Placental epithelial cell (primary cell): ENCODE measurements at places on chromosomes 12 and 14. TPM values are rescaled to one million over a fixed set of nuclear protein-coding genes. Genes with fewer than 3 reads are reported as not detected.

Gene TAS2R46
- total RNA-seq = 2.5 and 2.7 TPM in 2 replicates

Gene AMDHD1
- 0.39 and 0.76 TPM in 2 replicates for total RNA-seq

Gene CHGA
- total RNA-seq = 0.33 TPM in 1 of 2 replicates, not detected in the other

Gene SERPINA1
- total RNA-seq = under 0.01 and 0.22 TPM in 2 replicates

Gene ASIC1
- total RNA-seq = 0.65 and 1.2 TPM in 2 replicates

Gene SMCO2
- 0.39 TPM in 1 of 2 replicates, not detected in the other for total RNA-seq

Gene SERPINA12
- not detected in 2 replicates for total RNA-seq

Gene GLI1
- 0.39 and 0.76 TPM in 2 replicates for total RNA-seq

Gene NEUROD4
- total RNA-seq = not detected in 2 replicates

Gene SLC6A15
- total RNA-seq = 0.79 and 3.8 TPM in 2 replicates

Gene FOXG1
- under 0.01 TPM in 1 of 2 replicates, not detected in the other for total RNA-seq

Gene ANKRD33
- total RNA-seq = not detected in 2 replicates

Gene SLCO1B1
- not detected in 2 replicates for total RNA-seq

Gene COX8C
- 0.39 TPM in 1 of 2 replicates, not detected in the other for total RNA-seq

Gene ZDHHC22
- not detected in 2 replicates for total RNA-seq

Gene PDZRN4
- not detected in 2 replicates for total RNA-seq

Gene SLC7A7
- total RNA-seq = 3.5 and 28.5 TPM in 2 replicates

Gene PTHLH
- total RNA-seq = 3.9 and 12.6 TPM in 2 replicates

Gene RBM23
- total RNA-seq = 79.3 and 117 TPM in 2 replicates

Gene DAO
- total RNA-seq = not detected in 2 replicates

Gene SART3
- 38.8 and 51.4 TPM in 2 replicates for total RNA-seq

Gene LRCOL1
- total RNA-seq = not detected in 2 replicates

Gene AQP2
- not detected in 2 replicates for total RNA-seq

Gene IFI27
- 0.39 and 0.76 TPM in 2 replicates for total RNA-seq

Gene TDP1
- 16.9 and 18.0 TPM in 2 replicates for total RNA-seq

Gene VRK1
- 18.1 and 34.9 TPM in 2 replicates for total RNA-seq

Gene PACS2
- total RNA-seq = 50.4 and 56.5 TPM in 2 replicates

Gene AICDA
- total RNA-seq = 0.11 TPM in 1 of 2 replicates, not detected in the other

Gene KRT78
- total RNA-seq = not detected in 2 replicates

Gene PUS7L
- total RNA-seq = 16.1 and 25.2 TPM in 2 replicates
